K562 (cell line): ENCODE measurements at places on chromosomes 3 and 15. TPM values are rescaled to one million over a fixed set of nuclear protein-coding genes. Genes with fewer than 3 reads are reported as not detected.

GRCh38 chr15:40130799-40131502 lies 22.3 kb upstream of the BMF start:
- DNase-seq, result no peak

GRCh38 chr3:72275331-72275751 lies 490.4 kb upstream of the PROK2 start:
- DNase-seq, result no peak

- no peak for DNase-seq
These were observed 85.3 kb downstream of the HHLA2 start for GRCh38 chr3:108381529-108382140.

DNA sequence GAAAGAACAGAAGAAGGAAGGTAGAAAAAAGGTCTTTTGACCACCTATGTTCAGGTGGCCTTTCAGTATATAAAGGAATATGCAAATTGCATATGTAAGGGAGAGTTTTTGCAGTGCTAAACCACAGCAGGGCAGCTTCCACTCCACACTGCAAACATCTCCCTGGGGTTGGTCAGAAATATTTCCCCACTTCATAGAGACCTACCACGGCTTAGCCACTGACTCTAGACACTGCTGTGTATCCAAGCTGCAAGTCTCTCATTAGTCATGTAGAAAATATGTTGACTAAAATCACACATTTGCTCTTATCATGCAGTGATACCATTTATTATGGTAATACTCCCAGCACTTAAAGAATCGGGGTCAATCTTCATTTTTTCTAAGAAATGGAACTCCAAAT lies 214.9 kb upstream of the NR2F2 start:
- no peak for DNase-seq

DNA sequence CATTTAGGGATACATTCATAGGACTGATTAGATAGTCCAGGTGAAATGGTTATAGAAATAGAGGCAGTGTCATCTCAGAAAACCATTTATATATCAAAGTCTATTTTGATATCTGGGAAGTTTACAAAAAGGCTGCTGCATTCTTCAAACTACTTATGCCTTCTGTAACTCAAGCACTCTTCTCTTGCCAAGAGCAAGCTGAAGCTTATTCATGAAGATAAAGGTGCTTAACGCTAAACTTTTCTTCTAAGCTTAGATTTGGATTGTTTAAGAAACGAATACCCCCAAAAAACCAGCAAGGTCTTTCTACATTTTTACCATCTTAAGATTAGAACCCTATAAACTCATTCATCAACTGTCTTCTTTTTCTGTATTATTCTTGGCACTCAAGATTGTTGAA lies 23.3 kb upstream of the USF3 start:
- DNase-seq, result no peak

The ACKR4 gene
- total RNA-seq, result not detected in 2 replicates

The ARHGEF26 gene
- 0.11 and 0.34 TPM in 2 replicates for total RNA-seq
